Breast epithelium (tissue), 4 donors: ENCODE measurements at places on chromosomes 6 and 20.
A peak's percentile ranks its signal among the peaks of the same experiment; 100 is the strongest.

DNA sequence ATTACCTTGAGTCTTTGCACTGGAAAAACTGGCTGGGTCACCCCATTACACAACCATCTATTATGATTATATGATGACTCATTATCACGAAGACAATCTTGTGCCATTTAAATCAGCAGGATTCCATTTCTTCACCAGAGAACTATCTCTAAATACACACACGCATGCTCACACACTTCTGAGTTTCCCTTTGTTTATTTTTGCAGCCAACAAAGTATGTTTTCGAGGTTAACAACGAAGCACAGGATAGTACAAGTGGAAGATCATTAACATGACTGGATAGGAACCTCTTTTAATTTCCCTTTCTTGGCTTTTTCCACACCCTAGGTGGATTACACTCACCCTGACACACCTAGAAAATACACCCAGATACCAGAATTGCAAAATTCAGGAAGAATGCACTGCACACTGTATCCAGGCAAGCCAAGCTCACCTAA lies 18.9 kb downstream of the PERP start:
- no peak overlapping the region for H3K4me3 ChIP-seq
- H3K36me3 ChIP-seq: no peaks in the 10 kb centered on the region
- no peaks in the 10 kb centered on the region for H3K27me3 ChIP-seq
- H3K4me1 ChIP-seq: no peaks in the 10 kb centered on the region

- H3K27ac ChIP-seq: no peak overlapping the region
- DNase-seq: no peak
- H3K4me1 ChIP-seq: no peaks in the 10 kb centered on the region
- no peaks in the 10 kb centered on the region for H3K36me3 ChIP-seq
- no peaks in the 10 kb centered on the region for H3K27me3 ChIP-seq
- no peak overlapping the region for H3K4me3 ChIP-seq
These were observed 261.0 kb upstream of the RIN2 start for GRCh38 chr20:19497064-19497463.

DNA sequence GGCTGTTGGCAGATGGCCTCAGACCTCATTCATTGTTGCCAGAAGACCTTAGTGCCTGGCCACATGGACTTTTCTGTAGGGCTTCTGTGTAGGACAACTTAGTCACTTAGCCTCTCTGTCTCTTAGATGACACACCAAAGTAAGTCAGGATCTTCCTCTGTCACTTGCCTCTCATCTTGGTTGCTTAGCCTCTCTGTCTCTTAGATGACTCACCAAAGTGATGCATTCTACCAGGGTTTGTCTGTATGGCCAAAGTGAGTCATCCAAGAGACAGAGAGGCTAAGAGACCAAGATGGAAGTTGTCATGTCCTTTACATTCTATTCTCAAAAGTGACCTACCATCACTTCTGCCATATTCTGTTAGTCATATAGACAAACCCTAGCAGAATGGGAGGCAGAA lies 255.9 kb upstream of the DEFB112 start:
- no peak overlapping the region for H3K4me3 ChIP-seq
- no peak for DNase-seq
- no peaks in the 10 kb centered on the region for H3K27me3 ChIP-seq

DNA sequence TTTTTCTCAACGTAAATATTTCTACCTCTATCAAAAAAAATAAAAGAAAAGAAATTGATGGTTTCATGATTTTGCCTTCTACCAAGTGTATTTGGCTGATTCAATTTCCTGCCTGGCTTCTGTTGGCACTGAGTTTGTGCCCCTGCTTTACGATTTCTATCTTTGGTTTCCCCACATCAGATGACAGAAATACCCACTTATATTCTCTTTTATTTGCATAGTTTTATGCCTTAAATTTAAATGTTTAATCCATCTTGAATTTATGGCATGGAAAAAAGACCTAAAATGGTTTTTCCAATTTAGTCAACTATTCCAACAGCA lies 34.3 kb downstream of the RNF24 start:
- H3K27me3 ChIP-seq: no peaks in the 10 kb centered on the region
- no peaks in the 10 kb centered on the region for H3K4me1 ChIP-seq
- H3K4me3 ChIP-seq: no peak overlapping the region
- DNase-seq: no peak
- no peaks in the 10 kb centered on the region for H3K36me3 ChIP-seq

GRCh38 chr6:169990095-169991030 lies 238.9 kb downstream of the ERMARD start:
- H3K27ac ChIP-seq: no peak overlapping the region
- no peak overlapping the region for H3K4me3 ChIP-seq
- DNase-seq: no peak
- no peaks in the 10 kb centered on the region for H3K36me3 ChIP-seq
- no peaks in the 10 kb centered on the region for H3K4me1 ChIP-seq

GRCh38 chr6:17600527-17601385 lies 654 bp downstream of the FAM8A1 start:
- H3K4me3 ChIP-seq: peak overlapping the region; percentile 79
- no peaks in the 10 kb centered on the region for H3K4me1 ChIP-seq
- H3K27ac ChIP-seq: peak overlapping the region; percentile 91

- no peak overlapping the region for H3K27ac ChIP-seq
- no peaks in the 10 kb centered on the region for H3K4me1 ChIP-seq
- no peak overlapping the region for H3K4me3 ChIP-seq
- H3K36me3 ChIP-seq: no peaks in the 10 kb centered on the region
- no peaks in the 10 kb centered on the region for H3K27me3 ChIP-seq
These were observed 831.0 kb downstream of the C6orf118 start for GRCh38 chr6:164478426-164478825.

- DNase-seq: no peak
- H3K27me3 ChIP-seq: no peaks in the 10 kb centered on the region
- no peaks in the 10 kb centered on the region for H3K36me3 ChIP-seq
These were observed 30.0 kb downstream of the TFEB start for GRCh38 chr6:41705311-41705995.

- DNase-seq: no peak
- no peaks in the 10 kb centered on the region for H3K27me3 ChIP-seq
- H3K4me3 ChIP-seq: no peak overlapping the region
These were observed 2.0 kb downstream of the SRXN1 start for GRCh38 chr20:650954-651353.

GRCh38 chr6:129678463-129678862 lies 31.5 kb downstream of the ARHGAP18 start:
- no peaks in the 10 kb centered on the region for H3K36me3 ChIP-seq
- no peak overlapping the region for H3K27ac ChIP-seq
- no peak for DNase-seq
- H3K27me3 ChIP-seq: no peaks in the 10 kb centered on the region
- no peak overlapping the region for H3K4me3 ChIP-seq

DNA sequence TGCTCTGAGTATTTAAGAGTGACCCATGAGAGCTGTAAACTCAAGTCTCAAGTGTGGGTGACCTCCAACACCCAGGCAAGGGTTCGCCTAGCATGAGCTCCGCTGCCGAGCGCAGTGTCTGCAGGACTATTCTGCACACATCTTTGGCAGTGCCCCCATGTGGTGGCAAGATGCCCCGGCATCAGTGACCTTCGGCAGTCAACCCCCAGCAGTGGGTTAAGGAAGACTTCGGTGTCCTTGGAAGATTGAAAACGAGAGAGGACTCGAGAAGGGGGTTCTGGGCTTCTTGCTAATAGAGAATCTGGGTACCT lies 43.1 kb downstream of the RBM38 start:
- DNase-seq: no peak
- H3K27me3 ChIP-seq: no peaks in the 10 kb centered on the region
- no peaks in the 10 kb centered on the region for H3K36me3 ChIP-seq
- H3K27ac ChIP-seq: no peak overlapping the region

- H3K4me3 ChIP-seq: peak overlapping the region; percentile 96
- peaks cover 8% of the 10 kb centered on the region for H3K4me1 ChIP-seq
- no peak for DNase-seq
- H3K36me3 ChIP-seq: no peaks in the 10 kb centered on the region
These were observed 374 bp upstream of the ABCC10 start for GRCh38 chr6:43426928-43427405.

GRCh38 chr6:116327803-116328527 lies 42.8 kb upstream of the DSE start:
- no peak for DNase-seq
- no peaks in the 10 kb centered on the region for H3K4me1 ChIP-seq
- no peak overlapping the region for H3K4me3 ChIP-seq

GRCh38 chr6:120960761-120961160 lies 373.5 kb downstream of the TBC1D32 start:
- H3K36me3 ChIP-seq: no peaks in the 10 kb centered on the region
- no peaks in the 10 kb centered on the region for H3K4me1 ChIP-seq
- H3K4me3 ChIP-seq: no peak overlapping the region
- no peaks in the 10 kb centered on the region for H3K27me3 ChIP-seq
- no peak for DNase-seq

DNA sequence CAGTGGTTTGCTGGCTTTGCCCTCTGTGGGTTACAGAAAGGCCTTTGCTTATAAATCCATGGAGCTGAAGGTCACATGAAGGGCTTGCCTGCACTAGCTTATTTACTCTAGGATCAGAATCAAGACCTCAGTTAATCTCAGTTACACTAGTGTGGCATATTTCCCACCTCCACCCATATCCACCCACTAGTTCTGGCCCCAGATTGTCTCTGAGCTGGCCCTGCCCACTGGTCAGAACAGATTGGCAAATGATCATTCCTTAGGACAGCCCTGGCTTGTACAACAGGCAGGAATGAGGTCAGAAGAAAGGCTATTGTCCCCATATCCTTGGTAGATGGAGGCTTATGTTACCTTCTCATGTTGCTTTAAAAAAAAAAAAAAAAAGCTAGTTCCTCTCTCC lies 33.3 kb upstream of the SASH1 start:
- no peak overlapping the region for H3K4me3 ChIP-seq
- no peaks in the 10 kb centered on the region for H3K36me3 ChIP-seq
- H3K27ac ChIP-seq: no peak overlapping the region
- no peaks in the 10 kb centered on the region for H3K27me3 ChIP-seq
- DNase-seq: no peak
- H3K4me1 ChIP-seq: no peaks in the 10 kb centered on the region

DNA sequence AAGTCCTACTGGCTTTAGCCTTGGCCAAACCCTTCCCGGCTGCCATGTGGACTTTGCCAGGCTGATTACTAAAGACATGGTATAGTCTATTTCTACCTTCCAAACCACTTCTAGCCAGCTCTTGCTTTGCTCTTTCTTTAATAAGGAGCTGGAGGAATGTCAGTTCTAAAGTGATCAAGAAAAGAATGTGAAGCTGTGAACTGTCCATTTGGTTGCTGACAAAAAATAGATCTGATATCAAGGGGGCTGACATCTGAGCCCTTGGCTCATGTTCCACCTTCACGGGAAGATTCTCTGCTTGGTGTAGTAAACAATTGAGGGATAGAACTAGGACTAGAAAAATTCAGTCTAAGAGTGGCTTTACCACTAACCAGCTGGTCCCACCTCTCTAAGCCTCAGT lies 22.6 kb downstream of the GNAS-AS1 start:
- H3K27me3 ChIP-seq: no peaks in the 10 kb centered on the region
- H3K36me3 ChIP-seq: no peaks in the 10 kb centered on the region
- no peak overlapping the region for H3K4me3 ChIP-seq
- DNase-seq: no peak
- H3K4me1 ChIP-seq: no peaks in the 10 kb centered on the region

GRCh38 chr6:133040803-133041419 lies 200.2 kb upstream of the EYA4 start:
- DNase-seq: no peak
- no peaks in the 10 kb centered on the region for H3K36me3 ChIP-seq
- H3K4me3 ChIP-seq: no peak overlapping the region
- H3K27ac ChIP-seq: no peak overlapping the region

DNA sequence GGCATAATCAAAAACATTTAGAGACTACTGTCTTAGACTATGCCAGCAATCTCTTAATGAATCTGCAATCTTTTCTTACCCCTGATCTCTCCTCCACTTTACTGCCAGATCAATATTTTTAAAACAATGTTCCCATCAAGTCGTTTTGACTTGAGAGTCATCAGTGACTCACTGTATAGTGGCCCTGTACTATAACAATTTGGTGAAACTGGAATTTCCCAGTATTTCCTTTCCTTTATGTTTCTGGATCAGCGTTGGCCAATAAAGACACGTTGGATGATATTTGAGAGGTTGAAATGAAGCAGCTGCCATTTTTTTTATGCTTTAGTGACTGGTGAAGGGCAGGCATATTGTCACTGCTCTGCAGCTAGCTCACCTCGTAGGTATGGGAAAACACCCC lies 10.1 kb upstream of the SMIM13 start:
- no peaks in the 10 kb centered on the region for H3K4me1 ChIP-seq
- DNase-seq: no peak

DNA sequence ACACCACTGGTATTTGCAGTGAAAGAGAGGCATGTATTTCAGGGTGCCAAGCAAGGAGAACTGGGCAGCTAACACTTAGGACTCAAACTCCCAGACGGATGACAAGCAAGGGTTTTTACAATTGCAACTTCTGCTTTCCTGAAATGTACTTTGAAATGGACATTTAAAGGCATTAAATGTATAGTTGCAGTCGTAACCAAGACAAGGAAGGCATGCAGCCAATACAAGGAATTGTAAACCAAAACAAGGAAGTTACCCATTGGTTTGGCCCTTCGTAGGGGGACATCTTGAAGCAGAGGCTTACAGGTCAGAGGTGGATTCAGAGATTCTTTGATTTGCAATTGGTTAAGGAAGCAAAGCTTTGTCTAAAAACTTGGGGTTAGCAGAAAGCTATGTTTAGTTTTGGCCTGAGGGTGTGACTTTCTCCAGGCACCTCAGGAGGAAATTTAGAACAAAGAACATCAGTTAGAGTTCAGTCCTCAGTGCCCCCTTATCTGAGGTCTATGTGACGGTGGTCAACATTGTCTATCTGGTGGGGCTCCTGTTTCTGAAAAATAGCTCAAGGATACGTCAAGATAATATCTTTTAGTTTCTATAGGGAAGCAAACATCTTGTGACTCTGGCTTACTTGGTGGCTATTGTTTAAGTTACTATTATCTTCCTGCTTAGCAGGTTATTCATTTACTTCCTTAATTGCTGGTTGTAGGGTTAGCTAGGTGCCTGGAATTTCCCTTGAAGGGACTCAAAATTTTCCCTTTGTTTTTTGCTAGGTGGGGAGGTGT lies 266.0 kb downstream of the CD83 start:
- no peaks in the 10 kb centered on the region for H3K27me3 ChIP-seq
- H3K4me3 ChIP-seq: no peak overlapping the region
- DNase-seq: no peak

DNA sequence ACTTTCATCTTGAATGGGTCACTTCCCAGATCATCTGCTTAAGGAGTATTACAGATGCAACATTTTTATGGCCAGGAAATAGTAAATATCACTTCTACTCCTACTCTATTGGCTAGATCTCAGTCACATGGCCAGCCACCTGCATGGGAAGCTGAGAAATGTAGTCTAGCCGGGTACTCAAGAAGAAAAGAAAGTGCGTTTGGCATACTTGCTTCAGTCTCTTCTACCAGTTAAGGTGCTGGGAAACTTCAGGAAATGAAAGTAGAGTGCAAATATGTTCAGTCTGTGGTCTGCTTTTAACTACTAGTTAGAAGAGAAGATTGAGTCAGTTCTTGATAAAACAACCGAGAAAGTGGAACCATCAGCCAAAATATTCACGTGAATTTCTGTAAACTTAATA lies 129.2 kb downstream of the PDSS2 start:
- no peak overlapping the region for H3K27ac ChIP-seq
- H3K4me1 ChIP-seq: no peaks in the 10 kb centered on the region
- no peak for DNase-seq

GRCh38 chr6:81838724-81839426 lies 86.4 kb upstream of the TENT5A start:
- H3K27ac ChIP-seq: no peak overlapping the region
- no peak for DNase-seq
- no peaks in the 10 kb centered on the region for H3K27me3 ChIP-seq
- no peak overlapping the region for H3K4me3 ChIP-seq
- no peaks in the 10 kb centered on the region for H3K4me1 ChIP-seq
